Activated naive CD8-positive, alpha-beta T cell treated with anti-CD3 and anti-CD28 coated beads, Interleukin-2, amount 10 ng/mL, durations not matched to agents 7 days and 5 days (primary cell): ENCODE measurements at places on chromosomes 3 and 15. TPM values are rescaled to one million over a fixed set of nuclear protein-coding genes. Genes with fewer than 3 reads are reported as not detected.

DNA sequence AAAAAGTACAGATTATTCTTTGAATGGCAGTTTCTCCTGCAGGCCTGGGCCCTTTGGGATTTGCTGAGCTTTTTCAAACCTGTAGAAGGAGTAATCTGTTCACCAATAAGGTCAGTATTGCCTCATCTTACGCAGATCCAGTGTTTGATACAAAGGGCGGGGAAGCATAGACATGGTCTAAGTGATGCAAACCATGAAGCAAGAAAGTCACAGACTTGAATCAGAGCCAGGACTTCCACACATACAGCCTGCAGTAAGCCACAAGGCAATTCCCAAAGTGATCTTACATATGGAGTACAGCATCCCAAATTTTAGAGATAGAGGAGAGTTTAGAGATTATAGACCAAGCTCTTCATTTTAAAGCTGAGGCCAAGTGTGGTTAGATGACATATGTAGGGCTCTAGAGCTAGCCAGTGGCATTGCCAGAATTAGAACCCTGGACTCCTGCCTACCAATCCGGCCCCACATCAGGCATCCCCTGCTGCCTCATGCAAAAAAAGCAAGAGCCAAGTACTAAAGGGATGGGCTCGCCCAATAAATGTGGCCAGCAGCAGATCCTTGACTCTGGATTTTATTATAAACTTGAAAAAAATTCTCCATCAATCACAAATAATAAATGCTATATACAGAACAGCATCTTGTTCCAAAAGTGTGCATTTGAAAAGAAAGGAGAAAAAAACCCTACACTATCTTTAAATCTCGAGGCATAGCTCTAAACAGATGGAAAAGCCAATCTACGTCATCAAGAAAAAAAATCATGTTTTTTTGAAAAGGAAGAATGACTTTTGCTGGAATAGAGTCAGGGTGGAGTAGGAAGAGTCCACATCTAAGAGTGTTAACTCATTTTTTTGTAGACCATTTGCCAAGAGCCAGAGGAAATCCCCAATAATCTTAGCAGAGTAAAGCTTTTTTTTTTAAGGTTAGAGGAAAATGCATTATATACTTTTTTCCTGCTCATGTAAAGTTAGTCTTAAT, 24.0 kb downstream of the ABI3BP start:
- H3K4me1 ChIP-seq: no peaks in the 10 kb centered on the region
- DNase-seq: no peak
- H3K27ac ChIP-seq: no peak overlapping the region
- no peaks in the 10 kb centered on the region for H3K36me3 ChIP-seq
- peaks cover 5% of the 10 kb centered on the region for H3K27me3 ChIP-seq
- H3K4me3 ChIP-seq: no peak overlapping the region

DNA sequence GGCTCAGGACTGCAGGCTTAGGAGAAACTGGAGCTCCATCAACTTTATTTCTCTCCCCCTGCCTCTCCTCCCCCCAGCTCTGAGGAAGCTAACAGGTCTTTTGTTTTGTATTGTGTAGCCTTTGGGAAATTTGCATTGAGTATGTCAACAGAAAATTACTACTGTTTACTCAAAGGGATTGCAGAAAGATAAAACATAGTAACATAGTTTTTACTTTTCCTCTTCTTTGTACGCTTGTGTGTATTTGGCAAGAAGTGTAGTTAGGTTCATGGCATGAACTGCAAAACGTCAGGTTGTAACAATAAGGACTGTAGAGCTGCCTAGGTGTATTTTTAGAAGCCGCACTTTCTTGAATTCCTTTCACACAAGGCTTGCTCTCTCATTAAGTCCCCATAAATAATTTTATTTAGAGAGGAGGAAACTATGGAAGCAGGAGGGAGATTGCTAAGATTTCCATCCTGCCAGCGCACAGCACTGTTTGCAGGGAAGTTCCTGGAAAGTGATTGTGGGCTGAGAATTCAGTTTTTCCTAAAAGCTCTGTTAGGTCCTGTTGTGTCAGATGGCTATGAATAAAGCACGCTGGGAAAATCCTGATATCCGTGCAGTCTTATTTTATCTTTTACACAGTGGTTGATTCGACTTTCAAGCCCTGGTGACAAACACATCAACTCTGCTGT, 21.1 kb upstream of the SATB1 start:
- H3K27me3 ChIP-seq: no peaks in the 10 kb centered on the region
- H3K4me1 ChIP-seq: peaks cover 31% of the 10 kb centered on the region
- peak overlapping the region; percentile 99 for H3K4me3 ChIP-seq
- peak overlapping the region; percentile 98 for H3K27ac ChIP-seq
- no peak for DNase-seq

DNA sequence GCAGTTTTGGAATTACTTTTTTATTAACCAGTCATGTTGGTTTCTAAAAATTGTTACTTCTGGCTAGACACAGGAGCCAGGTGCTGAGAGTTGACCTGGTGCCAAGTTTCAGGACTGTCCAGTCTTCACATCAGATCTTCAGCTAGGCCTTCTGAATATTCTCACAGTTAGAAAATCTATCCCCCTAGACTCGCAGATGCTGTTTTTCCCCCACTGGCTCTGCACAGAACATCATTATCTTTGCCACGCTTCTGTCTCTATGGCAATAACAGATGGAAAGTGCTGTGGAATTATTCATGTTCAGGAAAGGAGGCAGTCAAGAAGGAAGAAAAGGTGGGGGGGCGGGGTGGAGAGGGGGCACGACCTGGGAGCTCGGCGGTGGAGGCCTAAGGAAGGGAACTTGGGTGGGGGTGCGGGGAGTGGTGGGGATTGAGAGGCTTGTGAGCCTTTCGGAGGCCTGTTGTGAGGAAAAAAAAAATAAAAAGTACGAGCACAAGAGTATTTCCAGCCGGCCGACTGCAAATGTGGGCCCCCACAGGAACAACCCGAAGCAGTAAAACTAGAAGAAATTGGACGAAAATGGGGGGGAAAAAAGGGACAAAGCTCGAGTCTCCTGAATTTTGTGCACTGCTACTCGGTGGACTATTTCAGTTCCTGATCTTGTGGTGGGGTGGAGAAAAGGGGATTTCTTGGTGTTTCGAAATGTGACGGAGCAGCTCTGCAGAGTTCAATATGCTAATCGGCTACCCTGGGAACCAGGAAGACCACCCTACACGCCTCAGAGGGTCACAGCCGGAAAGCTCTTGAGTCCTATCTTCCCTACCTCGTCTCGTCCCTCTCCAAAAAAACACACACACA, 1.5 kb upstream of the SKIL start:
- peak overlapping the region; percentile 59 for H3K4me3 ChIP-seq
- H3K36me3 ChIP-seq: peaks cover 6% of the 10 kb centered on the region
- DNase-seq: no peak
- H3K27me3 ChIP-seq: peaks cover 8% of the 10 kb centered on the region

DNA sequence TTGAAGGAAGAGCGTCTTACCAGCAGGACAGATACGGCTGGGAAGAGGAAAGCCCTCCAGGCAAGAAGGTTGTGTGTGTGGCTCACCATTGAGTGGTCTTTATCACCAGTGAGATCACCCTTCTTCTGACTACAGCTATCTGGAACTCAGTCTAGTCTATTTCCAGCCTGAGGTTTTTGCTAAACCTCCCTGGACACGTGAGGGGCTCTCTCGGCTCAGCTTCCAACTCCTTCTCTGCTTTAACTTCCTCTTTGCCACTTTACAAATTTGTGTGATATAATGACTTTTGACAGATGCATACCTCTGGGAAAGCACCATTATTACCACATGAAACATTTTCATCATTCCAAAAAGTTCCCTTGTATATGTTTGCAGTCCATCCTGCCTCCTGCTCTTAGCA, 15.3 kb upstream of the ROPN1 start:
- H3K36me3 ChIP-seq: no peaks in the 10 kb centered on the region
- H3K27me3 ChIP-seq: peaks cover 45% of the 10 kb centered on the region
- H3K27ac ChIP-seq: no peak overlapping the region
- no peak for DNase-seq
- no peak overlapping the region for H3K4me3 ChIP-seq

GRCh38 chr15:71057143-71057542, 58.1 kb upstream of the THSD4 start:
- DNase-seq: no peak
- no peaks in the 10 kb centered on the region for H3K36me3 ChIP-seq
- H3K27ac ChIP-seq: no peak overlapping the region
- H3K27me3 ChIP-seq: peaks cover 7% of the 10 kb centered on the region
- no peak overlapping the region for H3K4me3 ChIP-seq

DNA sequence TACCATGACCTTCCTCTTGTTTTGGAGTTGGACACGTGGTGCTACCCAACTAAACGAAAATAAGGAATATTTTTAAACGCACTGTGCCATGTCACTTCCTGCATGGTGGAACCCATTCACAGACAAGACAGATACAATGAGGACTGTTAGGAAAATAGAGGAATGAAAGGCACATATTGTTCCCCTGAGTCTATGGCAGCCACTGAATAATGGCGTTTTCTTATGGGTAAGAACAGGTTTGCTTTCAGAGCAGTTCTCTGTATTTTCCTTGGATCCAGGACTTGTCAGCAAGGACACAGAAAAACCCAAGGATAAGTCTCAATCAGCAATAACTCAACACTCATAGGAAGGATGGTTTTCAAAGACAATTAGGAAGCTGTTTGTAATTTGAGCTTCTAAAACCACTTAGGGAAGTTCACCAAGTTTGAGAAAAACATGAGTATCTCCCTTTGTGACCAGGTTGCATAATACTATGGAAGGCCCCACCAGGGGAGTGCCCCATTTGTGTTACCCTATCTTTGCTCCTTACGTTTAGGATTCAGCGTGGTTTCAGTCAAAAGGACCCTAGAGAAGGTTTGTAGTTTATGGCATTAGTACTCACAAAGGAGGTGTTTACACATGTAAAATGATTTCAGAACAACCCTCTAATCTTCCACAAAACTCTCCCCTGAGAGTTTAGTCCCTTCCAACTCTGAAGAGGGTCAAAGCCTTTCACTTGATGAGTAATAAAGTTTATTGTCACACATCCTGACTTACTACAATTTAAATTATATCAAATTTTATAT, 487.2 kb upstream of the ATP11B start:
- no peaks in the 10 kb centered on the region for H3K36me3 ChIP-seq
- H3K4me1 ChIP-seq: no peaks in the 10 kb centered on the region
- H3K27me3 ChIP-seq: no peaks in the 10 kb centered on the region
- no peak overlapping the region for H3K27ac ChIP-seq
- no peak for DNase-seq

DNA sequence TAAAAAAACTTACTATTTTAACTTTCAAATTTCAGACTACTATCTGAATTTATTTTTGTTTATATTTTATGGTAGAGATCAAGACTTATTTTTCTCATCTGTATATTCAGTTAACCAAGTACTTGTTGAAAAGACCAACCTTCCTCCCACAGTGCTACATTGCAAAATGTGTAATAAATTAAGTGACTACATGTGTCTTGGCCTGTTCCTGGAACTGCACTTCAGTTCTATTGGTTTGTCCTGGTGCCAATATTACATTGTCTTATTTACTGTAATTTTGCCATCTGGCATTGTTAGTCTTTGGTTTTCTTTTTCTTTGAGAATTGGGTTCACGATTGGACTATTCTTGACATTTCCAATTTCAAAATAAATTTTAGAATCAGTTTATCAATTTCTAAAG, 138.4 kb upstream of the KCNMB2 start:
- no peak overlapping the region for H3K27ac ChIP-seq
- no peak for DNase-seq
- H3K36me3 ChIP-seq: no peaks in the 10 kb centered on the region
- peaks cover 4% of the 10 kb centered on the region for H3K27me3 ChIP-seq

DNA sequence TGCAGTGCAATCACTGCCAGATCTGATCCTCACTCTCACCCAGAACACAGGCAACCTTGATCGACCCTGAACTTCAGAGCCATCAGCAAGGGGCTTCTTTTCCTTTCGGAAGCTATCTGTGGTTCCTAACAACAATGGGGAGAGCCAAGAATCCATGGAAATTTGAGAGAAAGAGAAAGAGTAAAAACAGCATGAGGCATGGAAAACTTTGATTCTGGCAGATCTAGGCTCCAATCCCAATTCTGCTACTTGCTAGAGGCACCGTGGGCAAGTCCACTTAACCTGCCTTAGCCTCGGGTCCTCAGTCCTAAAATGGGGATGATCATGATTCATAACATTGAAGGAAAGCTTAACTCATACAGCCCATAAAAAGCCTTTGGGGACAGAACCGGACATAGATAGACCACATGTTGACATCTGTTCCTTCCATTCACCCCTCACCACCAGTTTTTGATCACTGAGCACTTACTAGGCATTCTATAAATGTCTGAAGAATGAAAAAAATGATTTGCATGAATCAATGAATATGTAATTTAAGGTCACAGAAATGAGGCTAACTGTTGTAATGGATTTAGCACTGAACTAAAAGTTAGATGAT, 605.7 kb upstream of the CFAP20DC start:
- no peak overlapping the region for H3K4me3 ChIP-seq
- no peak overlapping the region for H3K27ac ChIP-seq
- peaks cover under 1% of the 10 kb centered on the region for H3K36me3 ChIP-seq
- no peak for DNase-seq
- H3K4me1 ChIP-seq: no peaks in the 10 kb centered on the region

SCAMP5 gene
- total RNA-seq: 0.22 TPM

ALG1L2 gene
- 1.8 TPM for total RNA-seq

NCEH1 gene
- 6.8 TPM for total RNA-seq
